ENCODE measurements at places on chromosomes 5 and 9. TPM values are rescaled to one million over a fixed set of nuclear protein-coding genes. Genes with fewer than 3 reads are reported as not detected.

DNA sequence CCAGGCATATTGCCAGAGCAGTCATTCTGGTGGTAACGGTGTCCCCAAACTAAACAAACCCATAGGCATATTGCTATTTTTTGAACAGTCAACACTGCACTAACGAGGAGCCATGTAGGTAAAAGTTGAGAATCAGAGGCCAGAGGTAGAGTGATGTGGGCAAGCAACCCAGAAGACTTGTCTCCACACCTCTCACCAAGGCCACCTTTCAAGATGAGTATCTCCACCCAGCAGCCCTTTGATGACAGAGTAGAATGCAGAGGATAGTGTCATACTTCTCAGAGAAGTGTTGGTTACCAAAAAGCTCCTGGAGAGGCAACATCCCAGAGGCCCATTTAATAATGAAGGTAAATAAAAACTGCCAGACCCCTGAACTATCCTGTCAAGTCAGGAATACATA lies 63.9 kb downstream of the FCHO2 start:
- no peak for DNase-seq

- DNase-seq = peak; percentile 5
These were observed 250.4 kb upstream of the CDH12 start for GRCh38 chr5:23103566-23103965.

The KLF9 gene
- 48.3 TPM for total RNA-seq

The GRM6 gene
- total RNA-seq = not detected

The CDH6 gene
- 17.4 TPM for total RNA-seq

- no peak for DNase-seq
These were observed 389.1 kb upstream of the KIF2A start for GRCh38 chr5:61916621-61917620.

The STXBP1 gene
- 12.8 TPM for total RNA-seq

The DIRAS2 gene
- total RNA-seq = 1.5 TPM

DNA sequence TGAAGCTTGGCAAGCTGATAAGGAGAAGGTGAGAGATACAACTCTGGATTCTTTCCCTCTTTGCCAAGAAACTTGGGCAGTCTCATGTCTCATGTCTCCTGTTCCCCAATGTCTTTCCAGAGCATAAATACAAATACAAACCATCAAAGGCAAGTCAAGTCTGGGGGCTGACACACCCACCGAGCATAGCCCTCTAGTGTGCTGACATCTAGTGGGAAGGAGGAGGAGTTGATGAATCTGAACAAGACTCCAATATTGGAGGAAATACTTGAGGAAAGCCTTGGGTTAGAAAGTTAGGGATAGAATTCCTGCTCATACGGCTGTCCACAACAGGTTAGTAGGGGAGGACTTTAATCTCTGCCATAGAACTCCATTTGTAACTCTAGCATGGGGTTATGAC lies 8.6 kb downstream of the MLANA start:
- no peak for DNase-seq

DNA sequence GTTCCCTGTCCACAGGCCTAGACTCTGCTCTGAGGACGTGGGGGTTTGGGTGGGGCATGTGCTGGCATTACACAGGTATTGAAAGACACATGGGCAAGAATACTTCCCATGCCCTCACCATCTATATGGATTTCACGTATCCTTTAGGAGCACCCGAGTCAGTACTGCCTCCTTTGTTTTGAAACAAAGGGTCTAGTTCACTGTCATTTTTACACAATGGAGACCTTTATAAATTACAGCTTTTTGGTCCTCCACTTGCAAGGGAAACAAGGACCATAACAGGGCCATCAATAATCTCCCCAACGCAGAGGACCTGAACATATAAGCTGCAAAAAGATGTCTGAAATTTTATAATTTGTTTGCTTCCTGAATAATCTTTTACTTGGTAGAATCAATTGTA lies 24.9 kb upstream of the CRHBP start:
- no peak for DNase-seq

- no peak for DNase-seq
These were observed 25.3 kb downstream of the DAP start for GRCh38 chr5:10735569-10736276.

DNA sequence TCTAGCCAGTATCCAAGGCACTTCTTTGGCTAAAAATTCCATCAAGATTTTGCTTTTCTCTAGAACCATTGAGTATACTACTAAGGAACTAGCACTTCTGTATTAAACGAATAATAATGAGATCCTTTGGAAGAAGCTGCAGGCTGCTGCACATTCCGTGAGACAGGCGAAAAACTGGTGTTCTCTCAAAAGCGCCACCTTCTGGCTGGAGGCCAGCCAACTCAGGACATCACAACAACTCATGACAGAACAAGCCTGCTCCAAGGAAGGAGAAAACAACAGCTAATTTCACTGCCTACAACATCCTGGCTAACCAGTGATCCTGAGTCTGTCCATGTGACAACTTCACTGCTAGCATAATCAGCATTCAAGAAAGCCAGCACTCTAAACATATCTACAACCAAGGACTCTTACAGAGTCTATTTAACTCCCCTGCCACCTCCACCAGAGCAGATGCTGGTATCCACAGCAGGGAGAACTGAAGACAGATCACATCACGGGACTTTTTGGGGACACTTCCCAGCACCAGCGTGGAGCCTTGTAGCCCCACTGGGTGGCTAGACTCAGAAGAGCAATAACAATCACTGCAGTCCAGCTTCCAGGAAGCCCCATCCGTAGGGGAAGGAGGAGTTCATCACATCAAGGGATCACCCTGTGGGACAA lies 150.5 kb downstream of the YTHDC2 start:
- DNase-seq = no peak

The PLEKHG4B gene
- 3.3 TPM for total RNA-seq

- peak; percentile 63 for DNase-seq
These were observed 87.0 kb upstream of the NR5A1 start for GRCh38 chr9:124594225-124594624.

GRCh38 chr5:156394642-156395305 lies 67.8 kb downstream of the SGCD start:
- peak; percentile 84 for DNase-seq

- DNase-seq = peak; percentile 32
These were observed 9.5 kb upstream of the NFIL3 start for GRCh38 chr9:91433180-91433579.

- no peak for DNase-seq
These were observed 37.1 kb downstream of the VAV2 start for GRCh38 chr9:133954862-133955529.

DNA sequence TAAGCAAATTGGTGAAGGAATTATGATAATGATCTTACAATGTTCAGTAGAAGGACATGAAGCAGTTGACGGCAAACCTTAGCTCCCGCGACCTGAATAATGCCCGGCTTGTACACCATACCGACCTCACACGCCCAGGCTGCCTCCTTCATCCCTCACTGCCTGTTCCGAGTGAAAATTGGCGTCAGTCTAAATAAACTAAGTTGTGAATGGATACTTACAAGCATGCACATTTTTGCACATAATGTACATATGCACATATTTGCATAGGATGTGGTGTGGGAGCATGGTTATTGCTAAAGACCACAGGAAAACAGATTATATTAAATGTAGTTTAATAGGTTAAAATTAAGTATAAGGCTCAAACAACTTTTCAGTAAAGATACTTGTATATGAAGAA lies 14.9 kb downstream of the OR2Y1 start:
- no peak for DNase-seq

The PCDHGA5 gene
- total RNA-seq = 6.1 TPM

DNA sequence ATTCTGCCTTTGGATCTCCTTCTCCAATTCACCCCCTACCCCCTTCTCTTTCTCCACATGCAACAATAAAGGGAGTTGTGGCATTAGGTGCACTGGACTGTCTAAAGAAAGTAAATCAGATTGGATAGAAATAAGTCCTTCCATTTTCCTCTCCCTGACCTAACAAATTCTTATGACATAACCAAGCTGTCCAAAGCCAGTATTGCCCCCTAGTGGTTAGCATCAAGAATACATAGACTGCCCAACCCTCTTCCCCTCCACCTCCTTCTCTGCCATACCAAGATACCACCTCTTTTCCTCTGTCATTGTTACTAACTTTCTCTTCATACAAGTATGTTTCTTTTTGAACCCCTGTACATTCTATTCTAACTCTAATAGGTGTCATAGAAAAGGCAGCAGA lies 45.7 kb downstream of the PPARGC1B start:
- no peak for DNase-seq

The GMCL2 gene
- not detected for total RNA-seq

GRCh38 chr5:149865746-149866145 lies 78.8 kb downstream of the PDE6A start:
- DNase-seq = no peak

GRCh38 chr5:160198841-160199409 lies 30.4 kb upstream of the FABP6 start:
- DNase-seq = peak; percentile 21

GRCh38 chr5:80109646-80110478 lies 74.7 kb downstream of the THBS4 start:
- peak; percentile 79 for DNase-seq

The FOXD4L4 gene
- not detected for total RNA-seq

The PRR16 gene
- 5.2 TPM for total RNA-seq

GRCh38 chr5:72662936-72663335 lies 153.5 kb upstream of the TNPO1 start:
- DNase-seq = no peak

GRCh38 chr5:145829708-145830361 lies 5.3 kb downstream of the PRELID2 start:
- no peak for DNase-seq

DNA sequence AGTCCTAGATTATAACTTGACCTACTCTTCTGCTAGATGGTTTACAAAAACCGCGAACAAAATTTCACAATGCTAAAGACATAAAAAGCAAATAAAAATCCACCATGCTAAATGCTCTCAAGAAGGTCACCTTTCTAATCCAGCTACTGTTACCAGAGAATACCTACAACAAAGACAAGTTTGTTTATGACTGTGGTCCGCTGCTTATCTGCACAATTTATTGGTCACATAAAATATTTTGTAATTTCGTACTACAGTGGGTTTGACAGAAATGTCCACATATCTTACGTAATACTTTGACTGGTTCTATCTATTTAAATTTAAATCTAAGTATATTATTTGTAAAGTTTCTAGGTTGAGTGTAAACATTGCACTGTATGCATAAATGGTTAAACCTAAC lies 257.6 kb upstream of the ZNF608 start:
- no peak for DNase-seq

- peak; percentile 49 for DNase-seq
These were observed 155.7 kb downstream of the RMI1 start for GRCh38 chr9:84136119-84136868.

DNA sequence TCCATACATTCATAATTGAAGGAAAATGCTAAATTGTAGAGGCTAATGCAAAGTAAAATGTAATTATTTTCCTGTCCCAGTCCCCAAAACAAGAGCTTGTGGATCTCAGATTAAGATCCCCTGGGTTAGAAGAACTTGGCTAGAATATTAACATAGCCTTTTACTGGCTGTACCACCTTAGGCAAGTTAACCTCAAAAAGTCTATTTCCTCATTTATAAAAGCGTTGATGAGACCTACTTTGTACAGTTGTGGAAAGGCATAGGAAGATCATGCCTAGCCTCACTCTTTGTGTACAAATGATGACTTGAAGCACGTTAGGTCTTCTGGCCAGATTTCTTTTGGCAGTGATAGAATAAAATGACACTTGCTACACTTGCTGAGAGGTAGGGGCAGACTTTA lies 97.2 kb downstream of the F2RL2 start:
- DNase-seq = no peak

The TAF11L10 gene
- not detected for total RNA-seq

Data from tongue (tissue), 3 donors.